Midbrain (tissue), 1 donor: ENCODE measurements at places on chromosomes 13 and 19.

DNA sequence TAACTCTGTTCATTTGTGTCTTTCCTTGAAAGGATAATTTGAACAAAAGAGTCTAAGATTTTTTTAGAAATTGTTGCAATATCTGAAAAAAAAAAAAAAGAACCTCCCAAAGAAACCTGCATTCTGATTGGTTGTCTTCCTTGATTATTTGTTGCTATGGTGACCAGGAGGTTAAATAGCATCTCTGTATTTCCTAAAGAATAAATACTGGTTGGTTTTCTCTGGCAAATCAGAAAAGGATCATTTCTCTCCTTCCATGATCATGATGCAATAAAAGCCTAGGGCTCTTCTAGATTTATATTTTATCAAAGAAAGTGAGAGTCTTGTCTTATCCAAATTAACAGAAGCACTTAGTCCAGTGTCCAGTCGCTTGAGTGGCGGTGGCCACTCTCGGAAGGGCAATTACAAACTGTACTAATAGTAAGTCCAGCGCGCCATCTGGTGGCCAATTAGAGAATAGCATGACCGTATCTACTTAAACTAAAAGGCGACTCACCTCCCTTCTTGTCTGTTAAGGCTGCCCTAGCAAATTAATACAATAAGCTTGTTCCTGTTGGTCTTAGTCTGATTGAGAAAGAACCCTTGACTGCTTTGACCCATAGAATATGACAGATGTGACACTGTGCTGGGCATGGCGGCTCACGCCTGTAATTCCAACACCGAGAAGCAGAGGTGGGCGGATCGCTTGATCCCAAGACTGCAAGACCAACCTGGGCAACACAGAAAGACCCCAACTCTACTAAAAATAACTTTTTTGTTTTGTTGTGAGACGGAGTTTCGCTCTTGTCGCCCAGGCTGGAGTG lies 47.0 kb upstream of the PNMA8B start:
- peak; percentile 89 for DNase-seq

GRCh38 chr19:41305927-41306793 lies 3.8 kb upstream of the CCDC97 start:
- no peak for DNase-seq

DNA sequence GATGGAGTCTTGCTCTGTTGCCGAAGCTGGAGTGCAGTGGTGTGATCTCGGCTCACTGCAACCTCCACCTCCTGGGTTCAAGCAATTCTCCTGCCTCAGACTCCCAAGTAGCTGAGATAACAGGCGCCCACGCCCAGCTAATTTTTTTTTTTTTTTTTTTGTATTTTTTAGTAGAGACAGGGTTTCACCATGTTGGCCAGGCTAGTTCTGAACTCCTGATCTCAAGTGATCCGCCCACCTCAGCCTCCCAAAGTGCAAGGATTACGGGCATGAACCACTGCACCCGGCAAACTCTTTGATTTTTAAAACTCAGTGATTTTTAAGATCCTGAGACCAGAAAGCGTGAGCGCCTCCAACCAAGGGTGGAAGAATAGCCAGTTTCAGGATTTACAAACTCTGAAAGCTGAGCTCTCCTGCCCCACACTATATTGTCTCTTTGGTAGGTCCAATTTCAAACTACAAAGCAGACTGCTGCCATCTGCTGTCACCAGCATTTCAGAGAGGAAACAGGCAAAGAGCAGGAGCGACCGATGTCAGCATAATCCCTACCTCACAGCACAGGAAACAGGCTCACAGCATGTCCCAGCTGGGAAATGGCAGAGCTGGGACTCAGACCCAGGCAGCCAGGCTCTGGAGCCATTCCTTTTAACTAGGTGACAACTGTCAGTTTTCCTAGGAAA lies 9.2 kb downstream of the NOSIP start:
- peak; percentile 11 for DNase-seq

GRCh38 chr19:41646589-41647204 lies 19.8 kb upstream of the CEACAM4 start:
- DNase-seq, result no peak

GRCh38 chr13:42170029-42170428 lies 101.9 kb upstream of the AKAP11 start:
- DNase-seq, result no peak
